ENCODE measurements at places on chromosomes 2 and 18.

GRCh38 chr2:223870840-223871611, 33.6 kb upstream of the AP1S3 start:
- no peak for DNase-seq

GRCh38 chr18:71998547-71999097, 545.5 kb downstream of the CBLN2 start:
- no peak for DNase-seq

DNA sequence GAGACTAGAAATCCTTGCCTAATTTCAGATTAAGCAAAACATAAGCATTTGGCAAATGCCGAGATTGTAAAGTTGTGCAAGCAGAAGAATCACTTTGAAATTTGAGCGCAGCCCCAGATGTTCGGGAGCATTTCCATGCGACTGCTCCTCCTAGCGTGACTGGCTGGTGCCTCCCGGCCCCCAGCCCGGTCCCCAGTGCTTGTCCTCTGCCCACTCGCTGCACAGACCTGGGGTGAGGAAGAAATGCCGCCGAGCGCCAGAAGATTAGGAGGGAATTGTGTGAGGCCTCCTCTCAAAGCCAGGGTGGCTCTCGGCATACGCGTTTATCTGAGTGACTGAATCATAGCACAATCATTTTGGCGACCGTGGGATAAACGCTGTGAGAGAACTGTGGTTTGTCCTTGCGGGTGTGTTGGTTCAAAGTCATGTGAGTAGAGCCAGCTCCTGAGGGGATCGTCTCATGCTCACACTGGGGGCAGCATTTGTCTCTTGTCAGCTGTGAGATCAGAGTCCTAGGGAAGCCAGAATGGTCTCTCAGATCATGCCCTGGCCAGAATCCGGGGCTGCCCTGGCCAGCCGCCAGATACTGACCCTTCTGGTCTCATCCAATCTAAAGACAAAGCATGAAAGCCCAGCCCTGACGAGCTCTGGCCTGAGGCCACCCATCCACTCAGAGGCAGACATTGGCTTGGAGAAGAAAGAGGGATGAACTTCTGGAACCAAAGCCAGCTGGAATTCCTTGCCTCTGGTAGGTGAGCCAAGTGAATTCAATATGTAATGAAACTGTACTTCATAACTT, 189.3 kb downstream of the SH3RF3 start:
- DNase-seq, result no peak

- DNase-seq, result no peak
These were observed 10.7 kb downstream of the STEAP3 start for GRCh38 chr2:119234021-119235019.

- DNase-seq, result no peak
These were observed 20.2 kb upstream of the SSB start for GRCh38 chr2:169778446-169778845.

- no peak for DNase-seq
These were observed 677 bp upstream of the MC2R start for GRCh38 chr18:13915995-13916431.

DNA sequence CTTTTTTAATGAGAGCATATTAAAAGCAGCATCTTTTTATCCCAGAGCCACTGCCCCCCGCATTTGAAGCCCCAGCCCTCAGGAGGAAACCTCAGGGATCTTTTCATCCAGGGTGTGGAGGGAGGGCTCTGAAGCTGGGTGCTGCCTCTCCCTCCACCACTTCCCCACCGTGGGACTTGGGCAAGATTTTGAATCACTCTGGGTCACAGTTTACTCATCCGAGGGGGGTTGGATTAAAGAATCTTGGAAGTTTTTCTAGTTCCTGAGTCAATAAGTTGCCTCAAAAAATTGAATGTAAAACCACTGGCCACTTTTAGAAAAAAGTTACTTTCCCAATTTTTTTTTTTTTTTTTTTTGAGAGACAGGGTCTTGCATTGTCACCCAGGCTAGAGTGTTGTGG, 62.0 kb upstream of the ANKRD44 start:
- DNase-seq, result no peak

Data from activated T-cell treated with anti-CD3 and anti-CD28 coated beads for 4 hours (primary cell).